ENCODE measurements at places on chromosomes 16 and 17. TPM values are rescaled to one million over a fixed set of nuclear protein-coding genes. Genes with fewer than 3 reads are reported as not detected.

The XYLT2 gene
- 27.6 TPM for total RNA-seq

The TUBB3 gene
- 12.0 TPM for total RNA-seq

The MAP2K6 gene
- 17.5 TPM for total RNA-seq

The FZD2 gene
- 11.7 TPM for total RNA-seq

GRCh38 chr17:57966246-57966645 is 11.0 kb upstream of the CUEDC1 start:
- DNase-seq: no peak

DNA sequence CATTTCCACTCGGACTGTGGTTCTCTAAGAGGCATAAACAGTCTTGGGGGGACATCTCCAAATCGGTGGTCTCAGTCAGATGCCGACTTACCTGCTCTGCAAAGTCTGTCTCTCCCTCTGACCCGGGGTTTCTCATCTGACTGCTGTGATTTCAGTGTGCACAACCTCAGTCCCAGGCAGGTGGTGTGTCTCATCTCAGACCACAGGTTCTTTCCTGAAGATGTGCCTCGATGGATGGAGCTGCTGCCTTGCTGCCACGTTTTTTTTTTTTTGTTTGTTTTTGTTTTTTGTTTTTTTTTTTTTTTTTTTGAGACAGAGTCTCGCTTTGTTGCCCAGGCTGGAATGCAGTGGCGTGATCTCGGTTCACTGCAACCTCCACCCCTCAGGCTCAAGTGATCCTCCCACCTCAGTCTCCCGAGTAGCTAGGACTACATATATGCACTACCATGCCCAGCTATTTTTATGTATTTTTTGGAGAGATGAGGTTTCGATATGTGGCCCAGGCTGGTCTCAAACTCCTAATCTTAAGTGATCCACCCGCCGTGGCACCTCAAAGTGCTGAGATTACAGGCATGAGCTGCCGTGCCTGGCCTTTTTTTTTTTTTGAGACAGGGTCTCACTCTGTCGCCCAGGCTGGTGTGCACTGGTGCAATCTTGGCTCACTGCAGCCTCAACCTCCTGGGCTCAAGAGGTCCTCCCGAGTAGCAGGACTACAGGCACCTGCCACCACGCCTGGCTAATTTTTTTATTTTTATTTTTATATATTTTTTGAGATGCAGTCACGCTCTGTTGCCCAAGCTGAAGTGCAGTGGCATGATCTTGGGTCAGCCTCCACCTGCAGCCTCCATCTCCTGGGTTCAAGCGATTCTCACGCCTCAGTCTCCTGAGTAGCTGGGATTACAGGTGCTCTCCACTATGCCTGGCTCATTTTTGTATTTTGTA is 15.4 kb downstream of the SPIRE2 start:
- DNase-seq: no peak

DNA sequence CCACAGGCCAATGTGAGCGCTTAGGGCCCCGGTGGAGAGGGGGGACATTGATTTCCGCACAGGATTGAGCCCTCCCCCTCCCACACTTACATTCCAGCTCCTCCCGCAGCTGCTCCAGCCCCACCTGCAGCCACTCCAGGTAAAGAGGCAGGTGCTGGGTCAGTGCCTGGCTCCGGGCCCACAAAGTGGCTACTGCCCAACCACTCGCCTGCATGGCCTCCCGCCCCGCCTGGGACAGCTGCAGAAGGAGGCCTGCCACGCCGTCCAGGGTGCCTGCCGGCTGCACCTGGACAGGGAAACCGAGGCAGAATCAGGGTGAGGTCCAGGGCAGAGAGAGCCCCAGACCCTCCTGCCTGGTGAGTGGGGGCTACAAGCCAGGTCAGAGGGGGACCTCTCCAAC is 46.3 kb downstream of the RMI2 start:
- DNase-seq: no peak

DNA sequence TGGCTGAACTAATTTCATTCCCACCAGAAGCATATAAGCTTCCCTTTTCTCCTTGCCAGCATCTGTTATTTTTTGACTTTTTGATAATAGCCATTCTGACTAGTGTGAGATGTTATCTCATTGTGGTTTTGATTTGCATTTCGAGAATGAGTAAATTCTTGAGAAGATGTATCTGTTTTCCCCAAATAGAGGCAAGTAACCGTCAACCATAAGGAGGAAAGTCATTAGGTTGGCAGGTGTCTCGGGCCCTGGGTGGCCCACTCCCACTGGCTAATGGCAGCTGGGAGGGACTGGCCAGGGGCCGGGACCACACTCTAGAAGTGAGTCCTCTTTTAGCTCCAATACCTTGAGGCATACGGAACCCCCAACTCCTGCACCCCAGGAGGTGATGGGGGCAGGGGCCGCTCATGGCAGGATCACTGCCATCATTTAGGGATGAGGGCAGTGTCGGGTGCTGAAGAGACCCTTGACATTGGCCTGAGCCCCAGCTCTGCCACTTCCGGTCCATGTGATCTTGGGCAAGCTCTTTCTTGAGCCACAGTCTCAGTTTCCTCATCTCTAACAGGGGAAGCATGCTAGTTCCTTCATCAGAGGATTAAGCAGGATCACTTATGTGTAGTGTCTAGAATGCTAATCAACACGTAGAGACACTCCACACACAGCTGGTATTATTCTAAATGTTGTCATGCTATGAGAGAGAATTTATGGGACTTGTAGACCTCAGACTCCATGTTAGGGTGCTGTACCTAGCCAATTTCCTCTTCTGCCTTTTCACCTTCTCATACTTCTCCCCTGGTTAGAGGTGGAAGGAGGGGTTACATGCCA is 44.3 kb downstream of the RGS9 start:
- no peak for DNase-seq

GRCh38 chr16:88308441-88309173 is 74.2 kb upstream of the ZNF469 start:
- DNase-seq: no peak

DNA sequence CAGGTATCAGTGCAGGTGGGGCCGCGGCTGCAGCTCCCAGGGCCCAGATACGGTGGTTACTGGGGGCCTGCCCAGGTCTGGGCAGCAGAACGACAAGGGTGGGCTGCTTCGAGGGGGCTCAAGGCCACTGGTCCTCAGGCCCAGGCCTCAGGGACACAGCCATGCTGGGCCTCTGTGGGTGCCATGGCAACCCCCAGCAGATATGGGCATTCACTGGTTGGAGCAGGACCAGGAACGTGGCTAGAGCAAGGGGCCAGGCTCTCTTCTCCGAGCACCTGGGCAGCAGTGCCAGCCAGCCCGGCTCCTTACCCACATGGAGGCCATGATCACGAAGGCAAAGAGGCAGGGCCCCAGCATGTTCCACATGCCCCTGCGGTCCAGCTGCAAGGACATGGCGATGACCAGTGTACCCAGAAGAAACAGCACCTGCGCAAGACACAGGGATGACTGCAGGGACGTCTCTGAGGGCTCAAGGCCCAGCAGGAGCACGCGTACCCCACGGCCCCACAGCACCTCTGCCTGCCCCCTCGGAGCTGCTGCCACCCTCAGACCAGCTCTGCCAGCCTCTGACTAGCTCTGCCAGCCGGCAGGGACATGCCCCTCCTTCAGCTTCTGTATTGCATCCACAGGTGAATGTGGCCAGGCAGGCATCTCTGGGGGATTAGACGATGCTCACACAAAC is 2.1 kb upstream of the MRPL28 start:
- DNase-seq: no peak

- no peak for DNase-seq
These were observed 27.0 kb downstream of the CDC27 start for GRCh38 chr17:47162013-47162622.

DNA sequence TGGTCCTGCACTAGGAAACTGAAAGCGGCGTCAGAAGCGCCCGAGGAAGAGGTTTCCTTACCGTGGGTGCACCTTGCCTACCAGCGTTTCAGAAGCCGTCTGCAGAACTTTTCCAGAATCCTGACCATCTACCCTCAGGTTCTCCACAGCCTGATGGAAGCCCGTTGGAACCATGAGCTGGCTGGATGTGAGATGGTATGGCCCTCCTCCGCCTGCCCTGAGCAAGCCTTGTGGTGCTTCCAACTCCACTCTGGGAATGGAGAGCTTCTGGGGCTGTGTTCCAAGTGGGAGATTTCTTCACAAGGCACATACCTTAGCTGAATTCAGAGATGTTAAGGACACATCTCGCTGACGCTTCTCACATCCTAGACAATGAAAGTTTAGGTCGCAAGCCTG is 51.8 kb upstream of the ENDOV start:
- DNase-seq: no peak

GRCh38 chr17:32732296-32732642 is 144.7 kb downstream of the MYO1D start:
- DNase-seq: no peak

DNA sequence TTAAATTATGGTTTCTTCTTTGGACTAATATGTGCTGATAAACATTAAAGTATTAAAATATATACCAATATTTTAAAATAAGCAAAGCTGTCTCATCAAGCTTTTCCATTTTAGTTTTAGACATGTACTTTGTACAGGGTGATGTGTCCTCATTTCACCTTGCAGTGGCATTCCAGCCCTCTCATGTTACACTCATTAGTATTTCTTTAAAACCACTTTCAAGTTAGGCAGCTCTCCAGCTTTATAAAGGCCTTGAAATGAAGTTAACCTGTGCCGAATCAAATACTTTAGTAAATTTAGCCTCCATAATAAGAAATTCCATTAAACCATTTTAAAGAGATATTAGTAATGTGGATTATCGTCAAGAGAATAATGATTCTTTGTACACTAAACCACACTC is 107.6 kb upstream of the HLF start:
- no peak for DNase-seq

DNA sequence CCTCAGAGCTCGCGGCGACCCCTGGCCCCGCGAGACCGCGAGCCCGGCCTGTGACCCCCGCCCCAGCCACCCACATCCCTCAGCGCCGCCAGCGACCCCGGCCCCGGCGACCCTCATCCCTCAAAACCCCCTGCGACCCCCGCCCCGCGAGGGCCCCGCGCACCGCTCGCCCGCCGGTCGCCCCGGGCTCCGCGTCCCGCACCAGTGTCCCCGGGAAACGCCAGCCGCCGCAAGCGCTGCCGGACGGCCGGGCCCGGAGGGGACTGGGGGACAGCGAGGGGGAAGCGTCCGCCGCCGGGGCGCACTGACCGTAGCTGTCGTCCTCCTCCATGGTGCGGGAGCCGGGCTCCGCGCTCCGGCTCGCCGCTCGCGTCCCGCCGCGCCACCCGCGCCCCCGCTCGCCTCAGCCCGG is at the start of gene CYTH1:
CYTH1 (minus strand) TSS at position 381 of the 412 bp plus-strand sequence; CDS start at position 331, 50 bp downstream.
- DNase-seq: no peak

DNA sequence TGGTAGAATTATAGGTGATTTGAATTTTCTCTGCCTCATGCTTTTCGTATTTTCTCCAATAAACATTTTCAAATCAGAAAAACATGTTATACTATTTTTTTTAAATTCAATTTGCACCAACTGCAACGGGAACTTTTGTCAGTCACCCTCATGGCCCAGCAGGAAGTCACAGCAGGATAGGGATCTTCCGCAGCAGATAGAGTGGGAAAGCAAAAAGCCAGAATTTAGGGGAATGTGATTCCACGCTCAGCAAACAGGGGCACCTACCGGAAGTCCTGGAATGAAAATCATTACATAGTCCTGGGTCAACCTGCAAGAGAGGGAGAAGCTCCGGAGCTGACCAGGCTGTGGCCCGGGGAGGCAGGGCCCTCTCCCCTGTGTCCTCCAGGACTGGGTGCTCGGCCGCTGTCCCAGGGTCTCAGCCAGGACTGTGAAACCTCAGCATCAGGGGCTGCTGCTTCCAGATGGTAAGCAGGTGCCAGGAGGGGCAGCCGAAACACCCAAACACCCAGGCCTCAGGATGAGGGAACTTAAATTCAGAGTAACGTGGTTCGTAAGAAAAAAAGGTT is 3.9 kb downstream of the SLC47A2 start:
- DNase-seq: no peak

DNA sequence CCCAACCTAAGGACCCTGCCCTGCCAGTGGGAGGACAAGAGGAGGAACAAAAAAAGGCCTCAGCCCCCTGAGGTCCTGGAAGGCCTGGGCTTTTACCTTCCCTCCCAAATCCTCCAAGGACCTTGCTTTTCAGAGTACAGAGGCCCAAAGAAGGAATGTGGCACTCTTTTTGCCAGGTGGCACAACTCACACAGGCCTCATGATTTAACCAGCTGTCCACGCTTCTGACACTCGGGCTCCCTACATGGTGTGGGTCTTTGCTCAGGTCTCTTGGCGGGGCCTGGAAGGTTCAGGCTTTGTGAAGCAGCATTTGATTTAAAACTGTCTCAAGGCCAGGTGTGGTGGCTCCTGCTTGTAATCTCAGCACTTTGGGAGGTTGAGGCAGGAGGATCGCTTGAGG is 120.6 kb downstream of the ABCC6 start:
- no peak for DNase-seq

DNA sequence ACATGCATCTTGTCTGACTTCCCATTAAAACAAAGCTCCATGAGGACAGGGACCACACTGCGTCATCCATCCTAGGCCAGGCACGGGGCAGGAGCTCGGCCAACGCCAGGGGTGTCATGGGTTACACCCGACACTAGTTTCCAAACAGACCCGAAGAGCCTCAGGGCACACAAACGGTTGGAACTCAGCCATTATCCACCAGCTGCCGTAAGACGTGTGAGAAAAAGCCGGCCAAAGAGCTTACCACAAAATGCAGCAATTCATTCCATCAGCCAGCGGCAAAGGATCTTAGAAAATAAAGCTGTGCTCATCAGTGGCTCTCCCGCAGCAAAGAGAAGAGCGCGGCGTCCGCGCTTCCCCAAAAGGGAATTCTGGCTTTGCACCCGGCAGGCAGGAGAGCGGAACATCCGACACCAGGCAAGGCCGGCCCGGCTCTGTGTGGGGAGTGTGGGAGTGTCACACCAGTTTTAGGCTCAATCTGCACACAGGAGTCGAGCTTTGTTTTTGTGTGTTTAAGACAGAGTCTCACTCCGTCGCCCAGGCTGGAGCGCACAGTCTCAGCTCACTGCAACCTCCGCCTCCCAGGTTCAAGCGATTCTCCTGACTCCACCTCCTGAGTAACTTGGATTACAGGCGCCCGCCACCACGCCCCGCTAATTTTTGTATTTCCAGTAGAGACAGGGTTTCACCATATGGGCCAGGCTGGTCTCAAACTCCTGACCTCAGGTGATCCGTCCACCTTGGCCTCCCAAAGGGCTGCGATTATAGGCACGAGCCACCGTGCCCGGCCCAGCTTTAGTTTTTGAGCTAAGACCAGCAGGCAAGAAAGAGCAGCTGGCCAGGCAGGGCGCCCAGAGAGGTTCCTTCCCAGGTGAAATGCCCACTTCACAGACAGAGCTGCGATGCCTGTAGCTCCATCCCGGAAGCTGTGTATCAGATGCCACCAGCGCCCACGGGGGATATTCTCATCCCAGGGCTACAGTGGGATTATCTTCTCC is 1.5 kb downstream of the SLC38A8 start:
- DNase-seq: peak; percentile 23

DNA sequence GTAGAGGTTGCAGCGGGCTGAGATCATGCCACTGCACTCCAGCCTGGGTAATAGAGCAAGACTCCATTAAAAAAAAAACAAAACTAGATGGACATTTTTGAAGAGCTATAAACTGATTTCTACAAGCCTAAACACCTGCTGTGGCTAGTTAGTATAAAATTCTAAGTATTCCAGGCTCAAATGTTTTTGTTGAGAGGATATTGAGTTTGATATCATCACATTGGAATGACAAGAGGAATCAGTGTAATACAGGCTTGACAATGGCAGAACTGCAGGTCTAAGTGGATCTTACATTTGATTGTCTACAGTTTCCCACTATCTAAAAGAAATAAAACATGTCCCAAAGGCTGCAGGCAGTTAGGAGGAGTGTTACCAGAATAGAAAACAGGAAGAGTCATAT is 23.9 kb upstream of the DLX3 start:
- no peak for DNase-seq

Data from tibial nerve (tissue), 4 donors.